ENCODE measurements at places on chromosomes 1 and 21.

DNA sequence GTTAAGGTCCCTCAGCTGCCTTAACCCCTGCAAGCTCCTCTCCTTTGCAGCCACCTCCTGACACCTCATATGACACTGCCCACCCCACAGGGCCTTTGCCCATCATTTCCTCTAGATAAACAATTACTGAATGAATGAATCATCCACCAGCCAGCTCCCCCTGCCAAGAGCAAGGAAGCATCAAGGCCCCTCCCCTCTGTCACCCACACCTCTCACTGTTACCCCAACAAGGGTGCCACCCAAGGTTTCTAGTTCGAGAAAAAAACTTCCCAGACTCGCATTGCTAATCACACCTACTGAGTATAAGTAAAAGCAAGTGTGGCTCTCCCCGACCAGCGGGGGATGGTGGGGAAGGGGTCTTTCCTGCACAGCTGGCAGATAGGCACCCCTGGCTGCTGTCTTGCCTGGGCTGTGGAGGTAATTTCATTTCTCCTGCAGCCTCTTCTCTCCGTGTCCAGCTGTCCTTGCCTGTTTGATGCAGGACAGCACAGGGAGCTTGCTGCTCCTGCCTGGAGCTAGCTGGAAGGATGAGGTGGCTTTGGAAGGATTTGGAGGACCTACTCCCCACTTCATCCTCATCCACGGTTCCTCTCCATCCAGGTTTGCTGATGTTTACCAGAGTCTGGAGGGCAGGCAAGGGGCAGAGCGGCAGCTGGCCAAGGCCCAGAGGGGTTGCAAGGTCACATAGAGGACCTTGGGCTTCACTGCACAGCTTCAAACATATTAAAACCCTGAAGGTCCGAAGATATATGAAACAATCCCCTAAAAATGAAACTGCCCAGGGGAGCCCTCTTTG is 33.1 kb upstream of the LBR start:
- DNase-seq, result no peak

DNA sequence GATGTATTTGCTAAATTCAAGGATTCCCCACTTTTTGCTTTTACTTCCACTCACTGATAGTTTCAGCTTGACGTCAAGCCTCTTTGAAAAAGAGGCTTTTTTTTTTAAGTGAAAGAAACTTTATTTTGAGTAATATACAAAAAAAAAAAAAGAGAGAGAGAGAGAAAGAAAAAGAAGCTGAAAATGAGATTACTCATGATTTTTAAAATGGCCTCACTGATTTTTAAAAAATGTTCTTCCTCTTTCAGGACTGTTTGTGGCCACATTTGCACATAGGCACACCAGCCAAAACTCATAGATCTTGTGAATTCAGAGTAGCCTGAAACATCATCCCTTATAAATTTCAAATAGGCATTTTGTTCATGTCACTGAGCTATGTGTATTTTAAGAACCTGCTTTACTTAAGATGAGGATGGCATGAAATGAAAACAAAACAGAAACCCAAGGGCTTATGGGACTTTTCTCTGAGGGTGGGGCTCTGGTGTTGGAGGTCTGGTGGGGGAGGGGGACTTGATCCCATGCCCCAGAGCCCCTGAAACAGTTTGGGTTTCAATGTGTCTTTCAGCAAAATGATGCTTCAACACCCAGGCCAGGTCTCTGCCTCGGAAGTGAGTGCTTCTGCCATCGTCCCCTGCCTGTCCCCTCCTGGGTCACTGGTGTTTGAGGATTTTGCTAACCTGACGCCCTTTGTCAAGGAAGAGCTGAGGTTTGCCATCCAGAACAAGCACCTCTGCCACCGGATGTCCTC is 6.1 kb downstream of the ATF3 start:
- no peak for DNase-seq

DNA sequence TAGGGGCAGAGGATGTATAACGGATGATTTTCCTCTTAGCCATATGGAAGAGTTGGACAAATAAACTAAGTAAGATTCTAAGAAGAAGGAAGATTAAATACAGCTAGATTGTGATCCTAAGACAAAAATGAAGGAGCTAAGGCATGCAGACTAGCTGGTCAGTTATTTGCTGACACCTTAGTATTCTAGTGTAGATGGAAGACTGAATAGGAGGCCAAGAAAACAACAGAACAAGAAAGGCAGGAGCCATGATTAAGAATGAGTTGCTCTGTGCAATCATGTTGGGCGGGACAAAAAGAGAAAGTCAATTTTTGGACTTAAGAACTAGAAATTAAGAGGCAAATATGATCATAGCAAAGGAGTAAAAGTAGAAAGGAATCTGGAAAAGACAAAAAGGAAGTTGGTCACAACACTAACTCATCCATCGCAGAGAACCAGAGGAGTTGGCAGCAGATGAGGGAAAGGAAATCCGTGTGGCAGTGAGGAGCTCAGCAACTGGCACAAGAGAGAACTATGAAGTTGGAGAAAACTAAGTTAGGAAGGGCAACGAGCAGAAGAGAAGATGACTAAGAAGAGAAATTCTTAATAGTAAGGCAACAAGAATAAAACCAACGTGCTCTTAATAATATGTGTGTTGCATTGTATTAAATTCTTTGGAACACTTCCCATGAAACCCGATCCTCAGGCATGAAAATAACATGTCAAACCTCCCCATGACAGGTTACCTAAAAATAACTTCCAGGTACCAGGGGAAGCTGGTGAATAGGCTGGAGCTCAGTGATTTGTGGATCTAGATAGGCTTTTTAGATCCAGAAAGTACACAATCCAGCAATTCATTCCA is 234.4 kb downstream of the LTN1 start:
- no peak for DNase-seq

- DNase-seq, result no peak
Observed at GRCh38 chr1:116712510-116712909, 41.7 kb upstream of the CD2 start.

- DNase-seq, result no peak
Observed at GRCh38 chr1:95407131-95407885, 173.3 kb downstream of the RWDD3 start.

- peak; percentile 8 for DNase-seq
Observed at GRCh38 chr1:170261669-170262068, 115.9 kb downstream of the NTMT2 start.

DNA sequence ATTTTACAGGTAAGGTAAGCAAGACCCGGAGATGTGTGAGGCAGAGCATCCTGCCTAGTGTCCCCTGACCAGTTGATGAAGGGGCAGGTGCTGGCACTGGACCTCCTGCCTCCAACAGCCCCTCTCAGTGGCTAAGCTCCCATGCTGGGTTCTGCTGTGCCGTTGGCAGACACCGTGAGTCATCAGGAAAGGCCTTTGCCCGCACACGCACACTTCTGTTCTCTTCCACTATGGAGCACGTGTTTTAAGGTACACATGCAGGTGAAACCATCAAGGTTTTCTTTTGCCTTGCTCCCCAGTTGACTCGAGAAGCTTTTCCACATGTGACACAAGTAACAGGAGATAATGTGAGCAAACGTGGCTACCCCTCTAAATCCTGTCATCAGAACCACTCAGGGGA is 207.9 kb downstream of the RRAGC start:
- no peak for DNase-seq

- no peak for DNase-seq
Observed at GRCh38 chr1:89274411-89274857, 1.8 kb upstream of the GBP5 start.

DNA sequence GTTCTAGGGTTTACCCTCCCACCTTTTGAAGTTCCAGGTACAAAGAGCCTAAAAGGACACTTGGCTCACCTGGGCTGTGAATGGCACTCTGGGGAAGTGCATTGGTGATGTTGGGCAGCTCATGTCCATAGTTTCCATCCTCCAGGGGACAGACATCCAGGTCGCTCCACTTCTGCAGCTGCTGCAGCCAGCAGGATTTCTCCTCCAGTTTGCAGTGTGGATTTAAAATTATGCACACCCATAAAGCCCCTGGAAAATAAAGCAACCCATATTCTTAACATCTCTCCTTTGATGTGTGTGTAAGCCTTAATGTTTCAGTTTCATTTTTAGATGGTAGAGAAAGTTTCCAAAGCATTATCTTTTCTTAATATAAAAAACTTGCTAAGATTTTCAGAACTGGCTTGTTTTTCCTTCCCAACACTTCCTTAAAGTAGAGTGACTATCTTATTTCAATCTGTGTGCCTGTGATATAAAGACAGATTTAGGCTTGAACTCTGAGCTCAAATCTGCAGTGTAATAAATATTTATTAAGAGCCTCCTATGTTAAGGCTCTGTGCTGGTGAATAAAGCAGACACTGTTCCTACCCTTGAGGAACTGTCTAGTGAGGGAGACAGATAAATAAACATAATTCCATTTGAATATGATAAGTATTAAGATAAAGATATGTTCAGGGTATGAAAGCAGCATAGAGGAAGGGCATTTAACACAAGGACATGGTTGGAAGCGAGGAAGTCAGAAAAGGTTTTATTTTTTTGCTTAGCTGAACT is 39.1 kb downstream of the UROD start:
- DNase-seq, result no peak

Data from hepatic stellate cell (primary cell).